ENCODE measurements at places on chromosomes 7 and 10.

- DNase-seq: no peak
Observed at GRCh38 chr7:18399436-18400235, 95.9 kb upstream of the HDAC9 start.

GRCh38 chr7:66883716-66884115 lies 37.3 kb upstream of the TMEM248 start:
- no peak for DNase-seq

DNA sequence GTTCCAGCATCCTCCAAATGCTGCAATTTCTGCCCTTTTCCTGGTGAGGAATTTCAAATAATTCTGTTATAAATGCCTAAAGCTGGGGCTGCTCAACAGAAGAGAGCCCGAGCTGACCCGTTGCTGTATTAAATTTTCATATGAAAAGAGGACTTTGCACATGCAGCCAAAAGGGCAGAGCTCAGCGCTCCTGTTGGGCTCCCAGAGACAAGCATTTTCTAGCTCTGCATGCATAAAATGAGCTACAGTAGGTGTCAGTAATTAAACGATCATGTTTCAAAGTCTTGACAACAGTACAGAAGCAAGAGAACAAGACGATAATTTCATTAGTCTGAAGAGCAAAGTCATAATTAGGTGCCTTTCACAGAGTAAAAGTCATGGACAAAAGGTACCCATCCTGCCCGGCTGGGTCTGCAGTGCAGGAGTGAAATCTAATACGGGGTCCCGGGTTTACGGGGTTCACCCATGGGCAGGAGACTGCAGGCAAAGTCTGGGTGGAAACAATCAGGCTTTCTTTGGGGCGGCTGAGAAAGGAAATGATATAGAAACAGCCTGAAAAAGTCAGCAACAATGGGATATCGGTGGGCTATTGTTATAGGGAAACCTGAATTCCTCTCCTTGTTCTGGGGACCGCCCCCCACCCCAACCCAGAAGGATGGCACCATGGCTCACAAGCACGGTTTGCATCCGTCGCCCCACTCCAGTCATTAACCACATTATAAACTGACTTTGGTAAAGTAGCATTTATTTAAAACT lies 66.0 kb downstream of the EBF3 start:
- DNase-seq: no peak

- DNase-seq: peak; percentile 9
Observed at GRCh38 chr7:17706734-17707133, 233.6 kb downstream of the SNX13 start.

GRCh38 chr7:42930889-42931288 lies 1.1 kb downstream of the PSMA2 start:
- no peak for DNase-seq

GRCh38 chr10:80452640-80453039 lies 1.5 kb upstream of the TSPAN14 start:
- DNase-seq: no peak

DNA sequence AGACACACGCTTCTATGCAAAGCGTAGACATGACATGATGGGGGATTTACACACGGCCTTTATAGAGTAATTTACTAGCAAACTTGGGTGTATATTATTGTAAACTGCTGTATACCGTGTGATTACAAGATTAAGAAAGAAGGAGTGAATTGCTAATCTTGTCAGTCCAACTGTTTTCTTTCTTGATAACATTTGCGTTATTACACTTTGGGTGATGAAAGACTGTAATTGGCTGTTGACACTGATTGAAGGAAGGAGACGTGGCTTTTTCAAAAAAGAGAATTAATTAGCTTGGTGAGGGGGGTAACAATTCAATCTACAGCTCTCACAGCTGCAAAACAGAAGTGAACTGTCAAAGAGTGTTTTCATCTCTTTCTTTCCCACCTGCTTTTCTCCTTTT lies 32.7 kb downstream of the SLC35B4 start:
- no peak for DNase-seq

DNA sequence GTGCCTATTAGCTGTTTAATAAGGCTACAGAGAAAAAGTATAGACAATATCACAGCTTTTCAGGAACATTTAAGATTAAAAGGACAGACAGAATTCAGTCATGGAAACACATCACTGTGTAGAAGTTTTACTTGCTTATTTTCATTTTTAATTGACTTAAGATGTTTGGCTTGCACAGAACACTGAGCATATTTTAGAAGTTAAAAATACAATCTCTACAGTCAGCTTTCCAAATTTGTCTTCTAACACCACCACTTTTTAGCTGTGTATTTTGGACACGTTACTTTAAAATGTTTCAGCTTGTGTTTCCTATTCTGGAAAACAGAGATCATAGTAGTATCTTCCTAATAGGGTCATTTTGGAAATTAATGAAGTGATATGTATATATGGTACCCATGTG lies 11.8 kb downstream of the CFAP69 start:
- no peak for DNase-seq

Data from CD4-positive, alpha-beta T cell treated with Interleukin-17A for 4 hours (primary cell).